ENCODE measurements at places on chromosomes 12 and 14.

- no peak for DNase-seq
These were observed 50.2 kb upstream of the OTX2 start for GRCh38 chr14:56860441-56860840.

DNA sequence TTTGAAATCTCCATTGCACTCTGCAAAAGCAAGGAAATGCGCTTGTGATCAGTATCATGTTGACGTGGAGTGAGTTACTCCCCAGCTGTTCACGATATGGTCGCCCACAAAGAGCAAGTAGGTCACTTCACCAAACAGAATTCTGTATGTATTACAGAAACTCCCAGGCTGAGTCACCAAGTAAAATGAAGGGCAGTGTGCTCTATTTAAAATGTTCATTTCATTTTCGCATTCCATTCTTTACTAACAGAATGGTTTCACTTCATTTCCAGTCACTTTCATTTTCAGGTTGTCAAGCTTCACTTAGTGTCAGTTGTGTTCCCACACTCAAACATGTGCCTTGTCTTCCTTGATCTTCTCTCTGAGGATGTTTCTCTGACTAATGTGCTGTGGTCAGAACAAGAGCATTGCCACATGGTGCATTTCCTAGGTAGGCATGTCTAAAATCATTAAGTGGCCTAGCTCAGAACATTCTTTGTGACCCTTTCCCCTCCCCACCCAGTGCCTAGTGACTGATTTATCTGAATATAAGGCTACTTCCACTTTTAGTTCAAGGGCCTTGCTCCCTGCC, 391.2 kb downstream of the RAD51B start:
- no peak for DNase-seq

- DNase-seq, result no peak
These were observed 5.3 kb upstream of the RAB35 start for GRCh38 chr12:120121766-120122293.

- DNase-seq, result no peak
These were observed 23.7 kb upstream of the TDRD9 start for GRCh38 chr14:103904493-103905107.
